ENCODE measurements at places on chromosomes 11 and 22. TPM values are rescaled to one million over a fixed set of nuclear protein-coding genes. Genes with fewer than 3 reads are reported as not detected.

USH1C gene
- 0.10 TPM for total RNA-seq

GPHA2 gene
- total RNA-seq = not detected

POLA2 gene
- 8.1 TPM for total RNA-seq

MMP27 gene
- total RNA-seq = 6.7 TPM

PKP3 gene
- 71.2 TPM for total RNA-seq

TOP3B gene
- 19.7 TPM for total RNA-seq

ARHGAP42 gene
- total RNA-seq = 30.1 TPM

SLC22A6 gene
- total RNA-seq = not detected

PTGDR2 gene
- total RNA-seq = 0.59 TPM

ALDH3B1 gene
- 2.1 TPM for total RNA-seq

TRIM29 gene
- 206 TPM for total RNA-seq

ARFGAP3 gene
- 37.7 TPM for total RNA-seq

TTC38 gene
- 16.1 TPM for total RNA-seq

MFRP gene
- 0.10 TPM for total RNA-seq

C2CD2L gene
- total RNA-seq = 4.5 TPM

TMPRSS5 gene
- 3.5 TPM for total RNA-seq

ACTN3 gene
- 13.5 TPM for total RNA-seq

ART5 gene
- 1.7 TPM for total RNA-seq

OSBP2 gene
- 15.4 TPM for total RNA-seq

TEF gene
- total RNA-seq = 8.9 TPM

JAM3 gene
- total RNA-seq = 41.0 TPM

LINC01488 gene
- total RNA-seq = not detected

FGF19 gene
- total RNA-seq = 0.49 TPM

ADM gene
- 44.3 TPM for total RNA-seq

SCGB2A2 gene
- 1.2 TPM for total RNA-seq

GVQW3 gene
- 5.2 TPM for total RNA-seq

KIAA1671 gene
- 20.6 TPM for total RNA-seq

HEPACAM gene
- total RNA-seq = 3.6 TPM

NDUFC2 gene
- total RNA-seq = 52.7 TPM

MS4A6A gene
- 33.6 TPM for total RNA-seq

ESAM gene
- 9.2 TPM for total RNA-seq

HEPHL1 gene
- 4.9 TPM for total RNA-seq

NCAPD3 gene
- 22.2 TPM for total RNA-seq

CDC42EP1 gene
- total RNA-seq = 8.9 TPM

SERPIND1 gene
- not detected for total RNA-seq

MN1 gene
- 7.4 TPM for total RNA-seq

CTSC gene
- total RNA-seq = 111 TPM

TRPM5 gene
- under 0.01 TPM for total RNA-seq

DBX1 gene
- total RNA-seq = not detected

PACS1 gene
- total RNA-seq = 31.0 TPM

ISX gene
- total RNA-seq = not detected

DNAJB7 gene
- not detected for total RNA-seq

CCDC157 gene
- 1.8 TPM for total RNA-seq

PHETA2 gene
- total RNA-seq = 14.8 TPM

FLRT1 gene
- 1.6 TPM for total RNA-seq

VPS37C gene
- 9.9 TPM for total RNA-seq

MYO18B gene
- total RNA-seq = 17.6 TPM

NRGN gene
- total RNA-seq = 0.39 TPM
